ENCODE measurements at places on chromosomes 2 and 18.

DNA sequence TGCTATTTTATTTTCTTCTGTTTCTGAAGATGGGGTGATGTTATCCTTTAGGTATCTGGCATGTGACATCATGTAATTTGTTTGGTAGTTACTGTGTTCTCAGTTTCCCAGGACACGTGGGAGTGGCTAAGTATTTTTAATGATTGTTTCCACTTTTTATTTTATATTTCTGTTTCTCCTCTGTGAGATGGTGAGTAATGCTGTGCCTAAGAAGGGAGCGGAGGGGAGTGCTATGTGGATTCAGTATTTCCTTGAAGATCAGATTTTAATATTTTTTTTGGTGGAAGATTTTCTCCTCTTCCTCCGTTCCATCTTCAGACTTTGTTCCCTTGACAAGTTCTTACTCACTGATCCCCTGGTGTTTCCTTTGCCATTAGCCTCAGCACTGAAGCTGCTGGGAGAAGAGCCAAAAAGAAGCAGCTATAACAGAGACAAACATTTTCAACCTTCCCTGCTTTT, 180.0 kb upstream of the MMADHC start:
- peak; percentile 32 for DNase-seq

GRCh38 chr2:119301413-119301812, 65.2 kb downstream of the C2orf76 start:
- no peak for DNase-seq

DNA sequence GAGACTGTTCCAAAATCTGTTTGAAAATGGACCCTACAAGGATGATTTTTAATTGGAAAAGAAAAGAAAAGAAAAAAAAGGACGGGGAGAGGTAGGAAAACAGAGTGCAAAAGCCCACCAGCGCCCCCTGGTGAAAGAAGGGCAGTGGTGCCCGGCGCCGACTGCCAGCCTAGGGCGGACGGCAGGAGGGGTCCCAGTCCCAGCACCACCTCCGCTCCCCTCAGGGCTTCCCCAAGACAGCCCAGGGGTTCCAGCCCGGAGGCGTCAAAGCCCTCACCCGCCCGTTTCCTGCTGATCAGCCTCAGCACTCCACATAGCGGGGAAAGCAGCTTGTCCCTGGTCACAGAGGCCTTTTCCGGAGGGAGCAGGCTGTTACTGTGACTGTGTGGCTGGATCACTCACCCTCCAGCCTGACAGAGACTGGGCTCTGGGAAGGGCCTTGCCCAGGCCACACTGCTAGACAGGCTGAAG, 213.9 kb downstream of the TFCP2L1 start:
- DNase-seq: peak; percentile 90

DNA sequence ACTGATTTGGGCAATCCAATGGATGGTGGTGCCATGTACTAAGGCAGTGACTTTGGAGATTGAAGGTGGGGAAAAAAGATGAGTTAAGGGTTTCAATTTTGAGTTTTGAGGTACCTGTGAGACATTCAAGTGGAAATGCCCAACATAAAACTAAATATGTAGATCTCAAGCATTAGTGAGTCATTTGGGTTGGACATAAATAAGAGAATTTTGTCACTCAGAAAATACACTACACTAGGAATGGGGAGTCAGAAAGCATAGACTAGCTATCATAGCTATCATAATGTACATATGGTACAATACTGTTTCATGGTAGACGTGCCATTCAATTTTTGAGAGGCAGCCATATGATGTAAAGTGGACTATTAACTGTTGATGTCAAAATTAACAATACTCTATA, 56.1 kb downstream of the FBXO11 start:
- DNase-seq: no peak

DNA sequence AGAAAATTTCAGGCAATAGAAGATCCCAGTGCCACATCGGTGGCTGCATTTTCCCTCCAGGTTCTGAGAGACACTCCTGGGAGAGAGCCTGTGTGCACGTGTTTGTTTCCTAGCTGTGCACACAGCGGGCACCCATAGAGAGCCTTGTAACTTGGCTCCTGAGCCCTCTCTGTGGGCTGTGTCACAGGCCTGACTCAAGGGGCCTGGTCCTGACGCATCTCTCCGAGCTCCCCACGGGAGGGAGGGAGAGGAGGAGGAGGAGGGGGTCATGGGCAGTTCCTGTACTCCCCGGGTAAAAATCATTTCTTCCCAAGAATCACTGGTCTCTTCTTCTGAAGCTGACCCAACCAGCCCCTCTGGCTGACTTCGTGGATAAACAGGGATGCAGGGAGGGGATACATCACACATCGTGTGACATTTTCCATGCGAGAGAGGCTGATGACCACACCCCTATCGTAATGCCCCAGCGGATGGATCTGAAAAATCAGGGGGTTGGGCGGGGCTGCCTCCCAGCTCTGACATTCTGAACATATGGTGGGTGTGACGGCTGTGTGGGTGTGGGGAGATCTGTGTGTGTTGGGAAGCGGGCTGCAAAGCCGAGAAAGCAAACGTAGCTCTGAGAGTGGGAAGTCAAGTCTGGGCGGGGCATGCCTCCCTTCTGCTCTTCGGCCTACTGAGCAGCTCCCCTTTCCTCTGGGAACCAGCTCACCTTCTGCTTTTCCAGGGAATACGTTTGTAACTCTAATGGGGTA, 308.3 kb upstream of the HS6ST1 start:
- DNase-seq: peak; percentile 58

DNA sequence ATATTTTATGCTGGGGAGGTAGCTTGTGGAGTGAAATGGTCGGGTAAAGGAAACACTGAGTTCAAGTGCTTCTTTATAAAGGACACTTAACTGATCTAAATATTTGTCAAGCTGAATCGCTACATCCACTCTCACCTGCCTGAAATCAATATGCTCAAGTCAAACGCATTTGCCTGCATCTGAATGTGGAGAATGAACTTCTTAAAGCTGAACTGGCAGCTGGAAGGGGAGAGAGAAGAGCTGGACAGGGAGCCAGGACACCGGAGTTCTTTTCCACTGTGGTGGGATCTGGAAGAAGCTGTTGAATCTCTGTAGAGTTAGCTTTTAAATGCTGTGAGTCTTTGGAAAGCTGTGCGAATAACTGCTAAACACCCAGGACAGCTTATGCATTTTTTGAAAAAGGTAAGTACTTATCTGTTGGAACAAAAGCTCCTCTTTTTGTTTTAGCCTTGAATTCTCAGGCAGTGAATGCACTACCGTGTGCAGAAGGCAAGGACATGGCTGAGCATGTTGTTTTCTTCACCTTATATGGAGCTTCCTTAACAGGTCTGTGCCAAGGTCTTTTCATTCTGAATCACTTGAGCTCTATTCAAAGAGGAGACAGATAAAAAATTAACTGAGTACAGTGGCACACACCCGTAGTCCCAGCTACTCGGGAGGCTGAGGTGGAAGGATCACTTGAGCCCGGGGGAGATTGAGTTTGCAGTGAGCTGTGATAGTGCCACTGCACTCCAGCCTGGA, 74.2 kb upstream of the KLF7 start:
- DNase-seq: no peak

DNA sequence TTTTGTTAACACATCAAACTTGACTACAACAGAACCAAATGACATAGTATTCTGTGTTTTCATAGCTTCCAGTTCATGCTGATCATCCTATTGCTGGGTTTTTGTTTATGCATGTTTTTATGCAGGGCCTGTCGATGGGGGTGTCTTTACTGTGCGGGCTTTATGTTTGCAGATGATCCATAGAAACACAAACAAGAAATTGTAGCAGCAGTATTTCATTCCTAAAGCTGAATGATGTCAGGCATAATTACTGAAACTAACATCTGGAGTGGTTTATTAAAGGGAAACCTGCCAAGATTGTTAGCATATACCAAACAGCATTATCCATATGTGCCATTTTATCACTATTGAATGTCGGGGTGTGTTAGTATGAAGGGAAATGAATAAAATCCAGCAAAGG, 129.7 kb downstream of the PTPRM start:
- peak; percentile 65 for DNase-seq

DNA sequence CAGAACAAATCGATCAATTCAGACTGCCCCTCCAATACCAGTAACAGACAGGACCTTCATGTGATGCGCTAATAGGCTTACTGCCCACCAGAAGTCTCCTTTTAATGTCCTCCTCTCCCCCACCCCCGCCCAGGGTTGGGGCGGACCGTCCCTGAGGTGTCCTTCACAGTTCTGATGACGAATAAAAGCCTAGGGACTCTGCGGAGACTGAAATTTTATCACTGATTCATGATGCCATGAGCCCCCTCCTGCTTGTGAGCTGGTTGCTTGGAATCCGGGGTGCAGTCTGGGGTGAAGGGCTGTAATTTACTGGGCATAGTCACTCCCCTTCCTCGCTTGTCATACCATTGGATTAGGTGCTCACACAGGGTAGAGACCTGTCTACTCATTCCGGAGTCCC, 42.3 kb downstream of the B3GNT2 start:
- no peak for DNase-seq

GRCh38 chr2:38131676-38132075, 55.7 kb upstream of the CYP1B1 start:
- no peak for DNase-seq

GRCh38 chr2:36409935-36410334, 54.4 kb downstream of the CRIM1 start:
- DNase-seq: no peak

- DNase-seq: no peak
These were observed 471.0 kb upstream of the CDH7 start for GRCh38 chr18:65279668-65280305.

DNA sequence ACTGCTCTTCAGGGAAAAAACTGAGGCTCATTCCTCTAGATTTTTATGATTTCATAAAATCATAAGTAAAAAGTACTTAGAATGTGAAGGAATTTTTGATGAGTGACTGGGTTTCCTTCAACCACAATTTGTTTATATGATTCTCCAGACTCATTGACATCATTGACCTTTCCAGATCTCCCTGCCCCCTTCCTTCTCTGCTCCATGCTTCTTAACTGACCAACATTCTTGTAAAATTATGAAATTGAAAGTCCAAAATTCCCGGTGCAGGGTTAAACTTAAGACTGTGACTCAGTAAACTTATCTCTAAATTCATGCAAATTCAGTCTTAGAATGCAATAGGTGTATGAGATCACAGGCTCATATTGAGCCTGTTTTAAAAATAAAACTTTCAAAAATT, 648.9 kb downstream of the TDRD15 start:
- no peak for DNase-seq

- peak; percentile 24 for DNase-seq
These were observed 10.9 kb downstream of the UXS1 start for GRCh38 chr2:106183101-106183696.

DNA sequence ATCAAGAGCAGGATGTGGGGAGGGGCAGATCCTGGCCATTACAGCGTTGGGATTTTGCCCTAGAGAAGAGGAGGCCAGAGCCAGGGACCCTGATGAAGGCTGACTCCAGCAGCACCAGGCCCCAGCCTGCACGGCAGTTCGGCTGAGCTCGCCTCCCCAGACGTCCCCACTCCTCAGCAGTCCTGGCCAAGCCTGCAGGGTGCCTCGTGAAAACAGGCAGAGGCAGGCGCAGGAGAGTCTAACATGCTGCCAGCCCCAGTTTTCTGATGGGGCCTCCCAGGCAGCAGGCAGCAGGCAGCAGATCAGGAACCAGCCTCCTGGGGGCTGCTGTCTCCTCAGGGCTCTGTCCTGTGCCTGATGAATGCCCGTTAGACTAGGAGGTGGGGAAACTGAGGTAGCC, 19.7 kb upstream of the GLI2 start:
- DNase-seq: peak; percentile 54

- DNase-seq: no peak
These were observed 639.9 kb downstream of the LRP1B start for GRCh38 chr2:141490886-141491285.

GRCh38 chr2:80549901-80550300, 245.3 kb upstream of the LRRTM1 start:
- no peak for DNase-seq

- no peak for DNase-seq
These were observed 172.3 kb upstream of the KCNJ3 start for GRCh38 chr2:154526234-154526633.

- DNase-seq: no peak
These were observed 146.7 kb downstream of the TSN start for GRCh38 chr2:121902171-121902591.

DNA sequence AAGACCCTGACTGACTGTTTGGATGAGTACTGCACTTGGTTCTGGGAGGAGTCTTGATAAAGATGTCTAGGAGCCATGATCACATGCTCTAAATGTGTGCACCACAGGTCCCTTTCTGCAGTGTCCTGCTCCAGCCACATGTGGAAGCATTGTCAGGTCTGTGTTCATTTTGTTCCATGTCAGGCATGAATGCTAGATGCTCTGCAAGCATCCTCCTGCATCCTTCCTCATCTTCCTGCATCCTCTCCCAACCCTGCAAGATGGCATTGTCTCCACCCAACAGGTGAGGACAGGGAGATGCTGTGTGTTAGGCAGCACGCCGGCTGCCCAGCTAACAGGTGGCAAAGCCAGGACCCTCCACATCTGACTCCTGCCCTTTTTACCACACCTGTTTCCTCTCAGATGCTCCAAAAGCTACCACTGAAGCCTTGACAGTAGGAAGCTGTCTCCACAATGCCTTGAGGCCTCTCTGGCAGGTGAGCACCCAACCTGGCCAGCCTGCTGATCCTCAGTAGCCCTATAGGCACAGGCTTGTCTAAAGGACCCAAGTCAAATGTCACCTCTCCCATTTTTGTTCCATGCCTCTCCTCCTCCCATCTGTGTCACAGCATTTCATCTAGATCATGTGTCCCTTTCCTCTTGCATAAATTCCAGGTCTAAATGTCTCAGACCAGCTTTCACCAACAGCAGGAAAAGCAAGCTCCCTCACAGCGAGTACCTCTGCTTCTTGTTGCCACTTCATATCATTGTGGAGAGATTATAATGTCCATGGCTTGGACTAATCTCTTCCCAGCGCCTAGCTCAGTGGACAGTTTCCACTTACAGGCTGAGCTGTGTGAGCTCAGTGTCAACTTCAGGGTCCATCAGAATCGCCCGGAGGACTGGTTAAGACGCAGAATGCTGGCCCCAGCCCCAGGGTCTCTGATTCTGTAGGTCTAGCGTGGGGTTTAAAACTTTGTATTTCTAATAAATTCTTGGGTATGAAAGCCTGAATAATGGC, 55.0 kb downstream of the TMEM163 start:
- DNase-seq: no peak

GRCh38 chr18:22060361-22060760, 109.0 kb upstream of the GATA6 start:
- DNase-seq: no peak

DNA sequence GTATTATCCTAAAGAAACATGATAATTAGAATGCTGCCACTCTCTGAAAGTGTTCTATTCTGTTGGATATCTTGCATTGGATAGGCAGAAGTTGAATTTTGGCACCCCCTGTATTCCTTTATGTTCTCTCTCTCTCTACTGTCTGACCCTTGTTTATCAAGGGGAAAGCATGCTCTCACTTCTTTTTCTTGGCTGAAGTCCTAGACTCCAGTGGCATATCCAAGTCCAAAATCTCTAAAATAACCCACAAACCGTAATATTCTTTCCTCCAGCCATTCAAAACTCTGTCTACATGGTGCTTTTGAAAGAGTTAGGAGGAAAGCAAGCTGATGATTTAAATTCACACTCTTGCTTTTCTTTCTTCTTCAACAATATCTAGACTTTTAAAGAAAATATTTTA, 669.7 kb downstream of the TDRD15 start:
- no peak for DNase-seq

Data from tongue (tissue), 3 donors.